ENCODE measurements at places on chromosomes 1 and 21.

DNA sequence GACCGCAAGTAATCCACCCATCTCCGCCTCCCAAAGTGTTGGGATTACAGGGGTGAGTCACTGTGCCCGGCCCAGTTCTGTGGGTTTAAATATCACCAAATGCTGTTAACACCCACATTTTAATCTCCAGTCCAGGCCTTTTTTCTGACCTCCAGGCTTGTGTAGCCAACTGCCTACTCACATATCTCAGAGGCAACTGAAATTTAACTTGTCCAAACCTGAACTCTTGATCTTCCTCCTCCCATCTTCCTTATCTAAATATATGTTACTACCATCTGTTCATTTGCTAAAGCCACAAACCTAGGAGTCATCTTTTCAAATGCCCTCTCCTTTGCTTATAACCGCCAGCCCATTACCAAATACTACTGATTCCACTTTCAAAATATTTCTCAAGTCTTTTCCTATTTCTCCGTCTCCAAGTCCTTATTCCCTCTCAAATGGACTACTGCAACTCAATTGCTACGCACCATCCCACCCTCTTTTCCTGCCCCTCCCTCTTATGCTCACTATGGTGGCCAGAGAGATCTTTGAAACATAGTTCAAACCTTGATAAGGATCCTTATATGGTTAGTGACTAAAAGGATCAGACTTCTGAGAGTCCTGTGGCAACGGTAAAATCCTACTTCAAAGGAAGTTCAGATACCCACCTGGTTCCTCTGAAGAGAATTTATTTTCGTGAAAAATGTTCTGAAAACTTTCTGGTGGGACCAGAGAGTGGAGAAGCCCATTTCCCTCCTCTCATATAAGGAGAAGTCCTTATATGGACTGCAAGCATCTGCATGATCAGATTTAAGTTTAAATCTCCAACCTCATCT is 78.5 kb upstream of the CDC42BPA start:
- no peaks in the 10 kb centered on the region for H3K4me1 ChIP-seq
- no peak overlapping the region for H3K27ac ChIP-seq
- H3K36me3 ChIP-seq = no peaks in the 10 kb centered on the region
- no peak for DNase-seq

GRCh38 chr21:30426731-30427130 is 1.0 kb upstream of the KRTAP13-3 start:
- no peak overlapping the region for H3K4me3 ChIP-seq
- H3K27ac ChIP-seq = peak overlapping the region; percentile 51
- H3K36me3 ChIP-seq = no peaks in the 10 kb centered on the region
- no peaks in the 10 kb centered on the region for H3K4me1 ChIP-seq

- peaks cover 10% of the 10 kb centered on the region for H3K27me3 ChIP-seq
- peaks cover 3% of the 10 kb centered on the region for H3K4me1 ChIP-seq
- no peaks in the 10 kb centered on the region for H3K36me3 ChIP-seq
- no peak for DNase-seq
- H3K27ac ChIP-seq = no peak overlapping the region
Measured at GRCh38 chr1:24216276-24217074, 29.4 kb upstream of the IFNLR1 start.

DNA sequence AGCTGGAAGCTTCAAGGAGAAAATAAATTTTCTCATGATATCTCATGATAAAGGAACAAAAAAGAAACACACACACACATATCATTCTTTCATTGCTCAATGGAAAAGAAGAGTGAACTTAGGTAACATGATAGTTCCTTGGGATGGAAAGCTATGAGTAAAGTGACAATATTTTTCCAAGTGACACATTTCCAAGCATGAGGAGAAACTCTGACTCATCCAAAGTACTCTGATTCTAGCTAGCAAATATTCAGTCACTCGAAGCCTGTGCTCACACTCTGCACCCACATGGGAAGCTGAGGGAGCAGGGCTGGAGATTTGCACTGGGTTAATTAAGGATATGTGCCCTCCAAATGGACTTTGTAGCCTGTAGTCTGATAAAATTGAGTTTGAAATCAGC is 222.4 kb downstream of the LRRC40 start:
- DNase-seq = no peak
- no peak overlapping the region for H3K4me3 ChIP-seq
- no peak overlapping the region for H3K27ac ChIP-seq
- H3K4me1 ChIP-seq = no peaks in the 10 kb centered on the region

- no peak for DNase-seq
- peaks cover 11% of the 10 kb centered on the region for H3K27me3 ChIP-seq
- no peak overlapping the region for H3K4me3 ChIP-seq
- H3K4me1 ChIP-seq = peaks cover 22% of the 10 kb centered on the region
Measured at GRCh38 chr21:44870748-44871495, 2.6 kb downstream of the PTTG1IP start.

DNA sequence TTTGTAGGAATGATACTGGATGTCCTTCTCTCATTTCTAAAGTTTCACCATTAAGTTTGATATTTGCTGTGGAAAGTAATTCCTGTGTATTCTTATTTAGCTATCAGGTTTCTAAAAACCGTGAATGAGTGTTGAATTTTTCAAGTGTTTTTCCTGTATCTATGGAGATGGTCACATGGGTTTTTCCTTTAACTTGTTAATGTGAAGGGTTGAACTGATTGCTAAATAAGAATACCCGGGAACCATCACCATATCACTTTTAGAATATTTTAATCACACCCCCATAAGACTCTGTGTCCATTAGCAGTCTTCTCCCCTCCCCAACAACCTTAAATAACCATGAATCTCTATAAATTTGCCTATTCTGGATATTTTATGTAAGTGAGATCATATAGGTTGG is 16.5 kb upstream of the ASAP3 start:
- no peak overlapping the region for H3K4me3 ChIP-seq
- H3K4me1 ChIP-seq = peaks cover 3% of the 10 kb centered on the region
- no peak for DNase-seq
- no peaks in the 10 kb centered on the region for H3K27me3 ChIP-seq
- H3K36me3 ChIP-seq = no peaks in the 10 kb centered on the region

GRCh38 chr1:89259283-89259971 is 13.2 kb downstream of the GBP5 start:
- H3K4me1 ChIP-seq = no peaks in the 10 kb centered on the region
- no peaks in the 10 kb centered on the region for H3K36me3 ChIP-seq
- no peaks in the 10 kb centered on the region for H3K27me3 ChIP-seq
- DNase-seq = no peak
- no peak overlapping the region for H3K4me3 ChIP-seq

- no peaks in the 10 kb centered on the region for H3K4me1 ChIP-seq
- H3K27me3 ChIP-seq = no peaks in the 10 kb centered on the region
- no peak for DNase-seq
- H3K27ac ChIP-seq = no peak overlapping the region
Measured at GRCh38 chr1:17155257-17155920, 36.1 kb upstream of the PADI2 start.

- H3K27ac ChIP-seq = no peak overlapping the region
- no peak for DNase-seq
- H3K36me3 ChIP-seq = peaks cover 12% of the 10 kb centered on the region
- H3K4me3 ChIP-seq = no peak overlapping the region
- no peaks in the 10 kb centered on the region for H3K27me3 ChIP-seq
Measured at GRCh38 chr1:115648717-115649691, 7.2 kb downstream of the VANGL1 start.

DNA sequence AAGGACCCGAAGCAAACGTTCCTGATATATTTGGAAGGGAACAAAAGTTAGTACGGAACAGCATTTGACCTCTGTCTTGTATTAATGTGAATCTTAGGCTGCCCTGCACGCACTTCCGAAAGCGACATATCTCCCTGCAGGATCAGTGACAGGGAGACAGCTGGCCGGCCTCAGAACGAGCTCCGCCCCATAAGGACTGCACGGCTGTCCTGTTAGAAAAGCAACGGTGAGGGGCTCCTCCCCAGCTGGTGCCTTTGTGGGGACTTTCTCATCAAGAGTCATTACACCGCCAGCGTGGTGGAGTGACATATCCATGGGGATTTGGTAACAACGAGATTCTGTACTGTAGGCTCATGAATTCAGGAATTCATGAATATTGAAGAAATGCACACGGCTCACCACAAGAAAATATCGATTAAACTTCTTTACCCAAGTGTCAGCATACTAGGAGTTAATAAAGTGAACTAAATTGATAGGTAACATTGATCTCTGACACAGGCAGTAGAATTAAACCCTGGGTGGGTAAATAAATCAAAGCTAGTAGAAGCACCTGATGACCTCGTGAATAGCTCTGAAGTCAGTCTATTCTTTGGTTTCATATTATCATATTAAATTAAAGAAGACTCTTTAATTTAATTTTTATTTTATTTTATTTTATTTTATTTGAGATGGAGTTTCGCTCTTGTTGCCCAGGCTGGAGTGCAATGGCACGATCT is 8.1 kb upstream of the GREM2 start:
- no peaks in the 10 kb centered on the region for H3K27me3 ChIP-seq
- no peak overlapping the region for H3K4me3 ChIP-seq
- no peaks in the 10 kb centered on the region for H3K4me1 ChIP-seq

DNA sequence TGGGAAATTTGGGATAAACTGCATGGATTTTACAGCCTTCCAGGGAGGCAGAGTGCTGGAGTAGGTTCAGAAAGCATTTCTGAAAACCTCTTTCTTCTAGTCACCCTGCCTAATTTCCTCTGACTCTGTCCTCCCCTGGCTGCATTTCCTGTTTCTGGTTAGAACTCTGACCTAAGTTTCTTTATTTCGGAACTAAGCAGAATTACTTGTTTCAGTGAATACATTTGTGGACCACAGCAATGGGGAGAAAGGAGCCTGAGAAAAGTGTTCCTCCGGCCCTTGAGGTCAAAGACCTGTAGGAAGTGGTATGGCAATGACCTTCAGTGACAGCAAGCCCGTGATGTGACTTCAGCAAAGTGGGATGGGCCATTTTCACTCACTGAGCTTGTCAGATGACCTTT is 173.4 kb upstream of the RUNX1 start:
- no peak for DNase-seq
- no peaks in the 10 kb centered on the region for H3K36me3 ChIP-seq
- H3K4me3 ChIP-seq = no peak overlapping the region
- H3K4me1 ChIP-seq = peaks cover 19% of the 10 kb centered on the region
- H3K27me3 ChIP-seq = no peaks in the 10 kb centered on the region

DNA sequence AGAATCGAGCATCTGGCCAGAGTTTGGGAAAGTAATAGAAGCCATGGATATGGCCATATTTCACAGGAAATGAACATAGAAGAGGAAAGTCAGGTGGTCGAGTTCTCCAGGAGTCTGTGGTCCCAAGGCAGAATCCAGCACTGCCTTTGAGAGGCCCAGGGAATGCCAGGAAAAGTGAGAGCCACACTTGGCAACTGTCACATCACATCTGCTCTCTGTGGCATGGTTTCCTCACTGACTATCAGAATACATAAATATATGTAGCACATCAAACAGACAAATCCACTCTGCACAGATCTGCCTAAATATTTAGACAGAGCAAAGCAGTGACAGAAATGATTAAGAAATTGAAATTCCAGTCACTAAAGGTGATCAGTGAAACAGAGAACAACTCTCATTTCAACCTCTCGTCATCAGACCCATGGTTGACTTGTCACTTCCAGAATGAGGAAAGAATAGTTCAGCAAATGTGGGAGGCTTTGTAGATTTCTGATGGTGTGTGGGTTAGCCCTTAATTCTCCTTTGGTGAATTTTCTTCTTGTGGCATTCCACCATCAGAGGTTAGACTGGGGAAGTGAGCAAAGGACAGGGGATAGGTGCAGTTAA is 58.8 kb upstream of the MAN1A2 start:
- no peak for DNase-seq
- no peaks in the 10 kb centered on the region for H3K4me1 ChIP-seq
- no peak overlapping the region for H3K27ac ChIP-seq
- no peak overlapping the region for H3K4me3 ChIP-seq
- H3K36me3 ChIP-seq = no peaks in the 10 kb centered on the region
- no peaks in the 10 kb centered on the region for H3K27me3 ChIP-seq

GRCh38 chr21:36964398-36964797 is 2.1 kb downstream of the HLCS start:
- no peaks in the 10 kb centered on the region for H3K27me3 ChIP-seq
- no peak for DNase-seq
- H3K27ac ChIP-seq = no peak overlapping the region
- peaks cover 3% of the 10 kb centered on the region for H3K4me1 ChIP-seq
- no peak overlapping the region for H3K4me3 ChIP-seq

DNA sequence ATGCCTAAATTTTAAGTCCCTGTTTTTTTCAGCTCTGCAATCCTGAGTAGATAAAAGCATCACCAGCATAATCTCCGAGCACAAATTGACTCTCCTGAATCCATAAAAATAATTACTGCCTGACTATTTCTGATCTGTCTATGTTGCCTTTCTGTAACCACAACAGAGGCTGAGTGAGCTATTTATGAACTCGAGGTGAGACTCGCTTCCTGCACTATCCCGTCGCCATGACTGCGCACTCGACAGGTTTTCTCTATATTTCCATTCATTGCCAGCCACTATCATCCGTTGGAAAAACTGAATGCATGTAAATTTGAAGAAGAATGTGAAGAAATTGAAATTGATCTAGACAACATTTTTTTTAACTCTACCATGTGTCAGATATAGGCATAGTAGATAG is 897.2 kb downstream of the ADGRL2 start:
- no peaks in the 10 kb centered on the region for H3K36me3 ChIP-seq
- no peak overlapping the region for H3K4me3 ChIP-seq
- DNase-seq = no peak
- H3K4me1 ChIP-seq = no peaks in the 10 kb centered on the region

DNA sequence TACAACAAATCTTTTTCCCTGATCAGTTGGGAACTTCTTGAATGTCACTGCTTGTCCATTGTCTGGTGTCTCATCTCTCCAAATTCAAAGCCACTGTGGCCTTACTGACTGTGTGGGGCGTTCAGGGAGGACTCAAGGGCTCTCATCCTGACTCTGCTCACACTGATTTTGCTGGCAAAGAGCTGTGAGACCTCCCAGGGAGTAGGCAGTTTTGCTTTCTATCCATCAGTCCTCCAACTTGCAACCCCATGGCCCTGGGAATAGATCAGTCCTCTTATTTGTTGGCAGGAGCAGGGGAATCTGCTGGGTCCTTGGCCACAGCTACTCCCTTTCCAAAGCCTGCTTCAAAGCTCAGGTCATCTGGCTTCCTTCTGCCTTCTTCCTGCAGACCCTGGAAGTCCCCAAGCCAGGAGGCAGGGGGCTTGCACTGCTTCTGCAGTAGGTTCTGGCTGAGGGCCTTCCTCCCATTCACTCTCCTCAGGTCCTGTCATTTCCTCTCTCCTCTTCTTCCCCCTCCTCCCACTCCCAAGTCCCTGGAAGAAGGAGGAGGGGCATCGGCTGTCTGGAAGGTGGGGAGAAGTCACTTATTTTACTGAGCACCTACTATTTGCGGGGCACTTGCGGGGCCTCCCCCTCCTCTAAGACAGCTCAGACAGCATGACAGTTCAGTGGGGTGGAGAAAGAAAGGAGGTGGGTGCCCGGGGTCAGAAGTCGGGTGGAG is 876 bp upstream of the NAV1 start:
- DNase-seq = no peak
- no peak overlapping the region for H3K27ac ChIP-seq
- H3K4me3 ChIP-seq = peak overlapping the region; percentile 53
- peaks cover 11% of the 10 kb centered on the region for H3K4me1 ChIP-seq
- H3K36me3 ChIP-seq = no peaks in the 10 kb centered on the region

Measured in neuronal stem cell (in vitro differentiated cells).